ENCODE measurements at places on chromosomes 7 and 10.

DNA sequence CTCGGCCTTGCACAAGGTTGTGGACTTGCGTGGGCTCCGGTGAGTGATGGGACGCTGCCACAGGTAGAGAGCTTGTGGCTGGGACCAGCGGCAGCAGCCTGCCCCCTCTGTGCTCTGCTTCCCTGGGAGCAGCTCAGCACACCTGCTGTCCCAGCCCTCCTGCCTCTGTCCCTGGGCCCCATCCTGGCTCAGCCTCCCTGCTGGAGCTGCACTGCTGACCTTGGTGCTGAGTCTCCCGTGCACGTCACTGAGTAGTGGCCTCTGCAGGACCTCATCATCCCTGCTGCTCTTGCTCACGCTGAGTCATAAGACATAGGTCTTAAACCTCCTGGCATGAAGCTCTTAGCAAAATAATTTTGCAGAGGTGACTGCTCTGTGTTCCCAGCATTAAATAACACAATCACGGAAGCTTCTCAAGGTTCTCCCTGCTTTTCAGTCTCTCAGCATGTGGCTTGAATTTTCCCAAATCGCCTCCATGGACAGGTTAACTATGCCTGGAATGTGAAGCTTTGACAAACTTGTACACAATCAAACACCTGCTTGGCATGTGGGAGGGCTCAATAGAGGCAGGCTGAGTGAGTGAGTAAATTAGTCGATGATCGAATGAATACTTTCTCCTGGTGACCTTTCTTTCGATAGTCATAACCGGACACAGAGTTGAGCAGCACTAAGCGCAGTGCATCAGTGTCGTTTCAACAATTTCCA is 63.8 kb upstream of the NPS start:
- no peak for DNase-seq

DNA sequence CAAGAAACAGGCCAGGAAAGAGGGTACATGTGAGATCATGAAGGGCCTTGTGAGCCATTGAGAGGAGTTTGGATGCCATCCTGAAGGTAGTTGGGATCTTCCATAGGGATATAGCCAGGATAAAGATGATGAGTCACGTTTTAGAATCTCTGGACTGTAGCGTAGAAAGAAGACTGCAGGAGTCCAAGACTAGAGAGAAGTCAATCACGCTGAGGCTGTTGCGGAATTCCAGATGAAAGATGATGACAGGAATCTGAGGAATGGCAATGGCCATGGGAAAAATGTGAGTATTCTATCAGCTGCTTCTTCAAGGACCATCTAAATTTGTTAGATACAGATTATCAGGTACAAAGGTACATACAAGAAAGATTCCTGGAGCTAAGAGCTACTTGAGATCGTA is 711.3 kb downstream of the GRM8 start:
- peak; percentile 46 for DNase-seq

GRCh38 chr10:86756511-86757112 is at the start of gene BMPR1A:
Gene BMPR1A (plus strand): TSS chr10:86756619. CDS start chr10:86876019, 119,400 bp downstream.
- DNase-seq: no peak

DNA sequence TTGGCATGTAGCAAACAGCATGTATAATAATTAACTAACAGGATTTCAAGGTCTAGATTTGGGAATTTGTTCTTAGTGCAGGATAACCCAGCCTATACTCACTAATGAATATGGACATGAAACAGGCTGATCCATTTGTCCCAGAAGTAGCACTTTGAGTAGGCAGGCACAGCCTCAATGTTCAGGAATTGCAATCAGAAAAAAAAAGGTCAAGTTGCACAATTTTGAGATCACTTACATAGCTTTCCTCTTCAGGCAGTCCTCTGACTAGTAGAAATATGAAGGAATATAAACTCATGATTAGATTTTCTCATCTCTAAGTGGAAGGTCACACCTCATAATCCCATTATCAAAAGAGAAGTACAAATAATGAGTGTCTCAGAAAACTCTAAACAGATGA is 921.4 kb upstream of the CELF2 start:
- DNase-seq: no peak

- DNase-seq: no peak
These were observed 624.0 kb downstream of the NRG3 start for GRCh38 chr10:82498976-82499375.

GRCh38 chr10:126063353-126063791 is 167.0 kb downstream of the FANK1 start:
- peak; percentile 100 for DNase-seq

DNA sequence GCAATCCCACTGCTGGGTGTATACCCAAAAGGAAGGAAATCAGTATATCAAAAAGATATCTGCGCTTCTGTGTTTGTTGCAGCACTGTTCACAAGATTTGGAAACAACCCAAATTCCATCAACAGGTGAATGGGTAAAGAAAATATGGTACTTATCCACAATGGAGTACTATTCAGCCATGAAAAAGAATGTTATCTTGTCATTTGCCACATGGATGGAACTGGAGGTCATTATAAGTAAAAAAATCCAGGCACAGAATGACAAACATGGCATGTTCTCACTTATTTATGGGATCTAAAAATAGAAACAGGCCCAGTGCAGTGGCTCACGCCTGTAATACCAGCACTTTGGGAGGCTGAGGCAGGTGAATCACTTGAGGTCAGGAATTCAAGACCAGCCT is 15.7 kb downstream of the APBB1IP start:
- no peak for DNase-seq

Data from RCC 7860 (cell line).